ENCODE measurements at places on chromosomes 12 and 14.

DNA sequence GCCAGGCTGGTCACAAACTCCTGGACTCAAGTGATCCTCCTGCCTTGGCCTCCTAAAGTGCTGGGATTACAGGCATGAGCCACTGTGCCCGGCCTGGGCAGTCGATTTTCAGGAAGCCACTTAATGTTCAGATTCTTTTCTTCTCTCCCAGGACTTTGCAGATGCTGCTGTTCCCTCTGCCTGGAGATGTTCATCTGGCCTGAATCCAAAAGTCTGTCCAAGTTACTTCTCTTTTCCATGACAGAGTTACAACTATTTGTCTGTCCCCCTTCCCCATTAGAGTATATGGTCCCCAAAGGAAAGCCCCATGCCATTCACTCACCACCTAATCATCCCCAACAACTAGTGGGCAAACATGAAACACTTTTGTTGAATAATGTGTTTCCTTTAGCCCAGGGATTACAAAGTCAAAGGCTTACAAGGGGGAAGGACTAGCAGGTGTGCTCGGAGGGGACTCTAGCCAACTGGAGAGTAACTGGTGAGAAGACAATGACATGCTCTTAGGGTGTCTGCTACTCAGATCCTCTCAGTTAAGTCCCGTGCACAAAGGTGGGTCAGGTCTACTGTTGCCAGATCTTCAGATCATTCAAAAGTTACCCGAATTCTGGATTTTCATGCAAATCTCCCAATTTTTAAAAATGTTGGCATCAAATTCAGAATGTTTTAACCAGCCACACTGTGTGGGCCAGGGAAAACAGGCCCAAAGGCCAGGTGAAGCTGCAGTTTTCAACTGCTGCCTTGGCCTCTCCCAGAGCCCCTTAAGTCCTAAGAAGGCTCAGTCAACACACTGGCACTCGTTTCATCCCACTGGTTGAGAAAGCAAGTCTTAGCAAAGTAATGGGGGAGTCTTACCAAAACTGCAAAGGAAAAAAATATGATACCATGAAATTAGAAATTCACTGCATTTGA lies 29.6 kb downstream of the NUDT4 start:
- DNase-seq = no peak

DNA sequence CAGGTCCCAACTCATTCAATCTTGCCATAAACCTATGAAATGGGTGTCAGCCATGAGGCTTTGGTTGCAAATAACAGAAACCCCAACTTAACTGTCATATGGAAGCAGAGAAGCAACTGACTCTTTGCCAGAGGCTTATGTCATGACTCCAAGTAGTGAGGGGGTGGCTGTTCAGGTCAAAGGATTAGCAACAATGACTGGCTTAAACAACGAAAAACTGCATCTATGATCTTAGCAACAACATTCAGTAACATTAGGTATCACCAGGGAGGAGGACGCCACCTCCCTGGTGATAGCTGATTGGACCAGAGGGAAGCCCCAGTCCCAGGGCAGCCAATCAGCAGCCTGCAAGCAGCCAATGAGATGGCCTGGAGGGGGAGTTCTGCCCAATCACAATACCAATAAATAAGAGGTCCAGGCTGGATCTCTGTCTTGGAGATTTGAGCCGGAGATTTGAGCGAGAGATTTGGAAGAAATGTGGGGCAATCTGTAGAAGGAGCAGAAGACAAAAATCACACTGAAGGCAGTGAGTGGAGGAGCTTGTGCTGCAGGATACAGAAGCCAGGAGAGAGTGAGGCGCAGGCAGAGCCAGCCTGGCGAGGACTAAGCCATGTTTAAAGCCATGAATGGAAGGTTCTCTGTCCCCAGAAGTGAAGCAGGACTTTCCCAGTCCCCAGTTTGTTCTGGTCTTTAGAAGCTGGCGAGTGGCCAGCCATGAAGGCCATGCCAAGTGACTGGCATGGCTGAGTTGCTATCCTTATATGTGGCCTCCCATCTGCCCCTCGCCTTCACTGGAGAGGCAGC lies 93.3 kb downstream of the CALM1 start:
- no peak for DNase-seq

GRCh38 chr12:53222170-53222721 lies 9.8 kb downstream of the RARG start:
- no peak for DNase-seq

- DNase-seq = peak; percentile 62
Observed at GRCh38 chr12:131710464-131711457, at the start of gene SFSWAP. Gene SFSWAP, plus strand, starts transcription at chr12:131711090. Its CDS starts 140 bp downstream, at chr12:131711230.

DNA sequence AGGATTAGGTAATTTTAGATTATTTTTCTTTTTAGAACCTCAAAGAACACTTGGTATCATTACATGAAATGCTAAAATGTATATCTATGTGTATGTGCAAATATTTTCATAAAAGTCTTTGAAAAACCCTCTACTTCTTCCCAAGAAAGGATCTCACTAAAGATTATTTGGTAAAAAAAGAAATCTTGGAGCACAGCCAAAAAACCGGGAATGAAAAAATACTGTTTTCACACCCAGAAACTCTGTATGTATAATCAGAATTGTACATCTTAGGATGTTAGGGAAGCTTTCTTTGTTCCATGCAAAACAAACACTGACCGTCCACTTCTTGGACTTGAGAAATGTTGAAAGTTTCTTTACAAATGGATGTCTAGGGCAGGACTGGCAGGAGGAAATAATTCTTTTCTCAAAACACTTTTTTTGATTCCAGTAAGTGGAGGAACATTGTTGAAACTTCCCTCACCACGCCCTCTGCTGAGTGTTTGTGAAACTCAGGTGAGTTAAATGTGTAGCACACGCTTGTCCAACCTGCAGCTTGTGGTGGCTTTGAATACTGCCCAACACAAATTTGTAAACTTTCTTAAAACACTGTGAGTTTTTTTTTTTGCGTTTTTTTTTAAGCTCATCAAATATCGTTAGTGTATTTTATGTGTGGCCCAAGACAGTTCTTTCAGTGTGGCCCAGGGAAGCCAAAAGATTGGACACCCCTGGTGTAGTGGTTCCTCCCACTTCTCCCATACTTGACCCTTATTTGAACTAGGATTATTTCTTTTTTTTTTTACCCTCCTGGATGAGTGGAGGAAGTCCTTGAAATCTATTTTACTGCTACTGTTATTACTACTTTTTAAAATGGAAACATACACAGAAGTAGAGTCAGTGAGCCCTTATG lies 26.6 kb downstream of the FBXO34 start:
- DNase-seq = peak; percentile 9

DNA sequence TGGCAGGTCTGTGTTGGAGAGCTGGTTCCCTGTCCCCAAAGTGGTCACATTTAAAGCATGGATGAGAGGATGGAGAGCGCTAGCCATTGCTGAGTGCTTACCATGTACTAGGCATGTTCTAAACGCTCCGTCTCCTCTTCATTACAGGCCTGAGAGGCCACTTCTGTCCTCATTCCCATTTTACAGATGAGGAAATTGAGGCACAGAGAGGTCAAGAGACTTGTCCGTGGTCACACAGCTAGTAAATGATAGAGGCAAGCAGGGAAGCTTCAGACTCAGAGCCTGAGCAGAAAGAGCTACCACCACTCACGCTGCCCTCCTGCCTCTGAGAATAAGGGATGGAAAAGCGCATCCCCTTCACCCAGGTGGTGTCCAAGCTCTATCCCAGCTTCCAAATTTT lies 64.3 kb downstream of the SLC25A47 start:
- DNase-seq = no peak

DNA sequence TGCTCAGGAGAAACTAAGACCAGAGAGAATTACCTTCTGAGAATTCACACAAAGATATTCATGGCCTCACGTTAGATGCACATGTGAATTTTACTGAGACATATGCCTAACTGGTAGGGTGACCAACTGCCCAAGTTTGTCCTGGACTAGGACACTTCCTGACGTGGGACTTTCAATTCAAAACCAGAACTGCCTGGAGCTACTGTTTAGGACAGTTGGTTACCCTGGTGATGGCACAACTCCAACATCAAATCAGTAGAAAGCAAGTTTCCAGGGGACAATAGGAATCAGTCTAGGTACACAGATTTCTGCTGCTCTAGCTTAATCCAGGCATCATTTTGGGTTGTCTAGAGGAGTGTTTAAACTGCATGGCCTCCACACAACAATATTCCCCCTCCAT lies 178.7 kb downstream of the GXYLT1 start:
- DNase-seq = no peak
